ENCODE measurements at places on chromosomes 1 and 21. TPM values are rescaled to one million over a fixed set of nuclear protein-coding genes. Genes with fewer than 3 reads are reported as not detected.

DNA sequence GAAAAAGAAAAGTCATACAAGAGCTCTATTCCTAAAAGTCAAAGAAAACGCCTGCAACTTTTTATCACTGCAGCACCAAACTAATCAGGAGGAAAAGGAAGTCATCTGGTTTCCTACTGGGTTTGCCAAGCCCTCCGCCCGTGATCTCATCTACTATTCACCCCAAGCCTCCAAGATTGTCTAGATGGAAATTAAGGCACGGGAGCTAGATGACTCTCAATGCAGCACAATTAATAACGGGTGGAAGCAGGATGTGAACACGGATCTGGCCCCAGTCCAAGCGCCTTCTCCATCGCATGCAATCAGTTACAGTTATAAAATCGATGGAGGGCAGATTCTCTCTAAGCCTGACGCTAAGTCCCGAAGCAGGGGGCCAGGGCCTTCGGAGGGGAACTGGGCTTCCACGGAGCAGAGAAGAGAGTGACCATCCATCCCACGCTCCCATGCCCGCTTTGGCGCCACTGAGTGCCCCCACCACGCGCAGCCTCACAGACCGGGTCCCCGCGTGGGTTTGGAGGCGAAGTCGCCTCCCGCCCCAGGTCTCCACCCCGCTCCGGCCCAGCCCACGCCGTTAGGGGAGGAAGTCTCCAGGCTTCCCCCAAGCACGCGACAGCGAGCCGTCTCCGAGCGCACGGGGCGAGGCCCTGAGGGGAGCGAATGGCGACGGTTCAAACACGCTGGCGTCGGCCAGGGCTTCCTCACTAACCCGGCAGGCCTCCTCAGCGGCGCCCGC lies 1.8 kb downstream of the HSF2BP start:
- no peak for DNase-seq

DNA sequence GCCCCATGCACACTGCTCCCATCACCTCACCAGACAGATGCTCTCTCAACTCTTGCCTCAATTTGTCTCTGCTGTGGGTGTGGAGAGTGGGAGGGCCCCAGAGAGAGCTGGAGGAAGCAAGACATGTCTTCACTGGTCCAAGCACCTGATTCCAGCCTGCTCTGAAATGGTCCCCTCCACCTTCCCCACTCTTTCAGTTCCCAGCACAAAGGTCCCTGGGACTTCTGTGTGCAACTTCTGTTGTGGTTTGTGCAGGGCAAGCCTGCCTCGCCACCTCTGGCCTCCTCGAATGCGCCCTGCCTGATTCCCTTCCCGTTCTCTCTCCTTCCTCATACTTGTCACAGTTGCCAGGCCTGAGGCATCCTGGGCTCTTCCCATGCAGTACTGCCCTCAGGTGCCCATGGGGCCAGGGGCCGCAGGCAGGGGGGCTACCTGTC lies 119.3 kb downstream of the SYT2 start:
- DNase-seq = no peak

- DNase-seq = peak; percentile 71
Measured at GRCh38 chr21:41562101-41563000, 54.4 kb upstream of the TMPRSS2 start.

GRCh38 chr1:234253732-234254131 lies 119.5 kb upstream of the COA6 start:
- DNase-seq = no peak

- no peak for DNase-seq
Measured at GRCh38 chr1:35577071-35577998, 4.2 kb downstream of the TFAP2E start.

DNA sequence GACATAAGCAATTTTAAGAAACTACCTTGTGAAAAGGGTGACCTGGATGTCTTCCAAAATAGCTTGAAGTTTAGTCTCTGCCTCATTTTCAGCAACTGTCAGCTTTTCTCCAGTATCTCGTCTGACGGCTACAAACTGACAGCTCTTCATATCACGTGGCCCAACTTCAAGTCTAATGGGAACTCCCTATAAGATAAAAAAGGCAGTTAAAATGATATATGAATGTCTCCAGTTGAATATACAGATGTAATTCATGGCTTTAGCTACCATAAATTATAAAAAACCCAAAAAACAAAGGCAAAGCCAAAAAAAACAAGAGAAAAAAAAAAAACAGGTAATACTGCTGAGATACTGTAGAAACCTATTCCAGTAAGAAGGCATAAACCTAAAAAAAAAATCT lies 44.9 kb upstream of the SLC30A10 start:
- no peak for DNase-seq

- DNase-seq = no peak
Measured at GRCh38 chr1:61352845-61353435, 270.6 kb downstream of the NFIA start.

- no peak for DNase-seq
Measured at GRCh38 chr1:208479435-208479834, 235.3 kb upstream of the PLXNA2 start.

DNA sequence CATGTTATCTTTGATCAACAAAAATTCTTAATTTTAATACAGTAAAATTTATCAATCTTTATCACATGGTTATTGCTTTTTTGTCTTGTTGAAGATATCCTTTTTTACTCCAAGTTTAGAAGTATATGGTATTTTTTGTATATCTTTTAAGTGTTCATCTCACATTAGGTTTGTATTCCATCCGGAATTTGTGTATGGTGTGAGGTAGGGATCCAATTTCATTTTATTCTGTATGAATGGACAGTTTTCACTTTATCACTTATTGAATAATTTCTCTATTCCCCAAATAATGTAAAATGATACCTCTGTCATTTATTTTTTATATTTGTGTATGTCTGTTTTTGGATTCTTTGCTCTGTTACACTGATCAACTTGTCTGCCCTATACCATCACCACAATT lies 25.3 kb downstream of the NFIA start:
- no peak for DNase-seq

- no peak for DNase-seq
Measured at GRCh38 chr1:107680579-107680985, 284.4 kb downstream of the VAV3 start.

DNA sequence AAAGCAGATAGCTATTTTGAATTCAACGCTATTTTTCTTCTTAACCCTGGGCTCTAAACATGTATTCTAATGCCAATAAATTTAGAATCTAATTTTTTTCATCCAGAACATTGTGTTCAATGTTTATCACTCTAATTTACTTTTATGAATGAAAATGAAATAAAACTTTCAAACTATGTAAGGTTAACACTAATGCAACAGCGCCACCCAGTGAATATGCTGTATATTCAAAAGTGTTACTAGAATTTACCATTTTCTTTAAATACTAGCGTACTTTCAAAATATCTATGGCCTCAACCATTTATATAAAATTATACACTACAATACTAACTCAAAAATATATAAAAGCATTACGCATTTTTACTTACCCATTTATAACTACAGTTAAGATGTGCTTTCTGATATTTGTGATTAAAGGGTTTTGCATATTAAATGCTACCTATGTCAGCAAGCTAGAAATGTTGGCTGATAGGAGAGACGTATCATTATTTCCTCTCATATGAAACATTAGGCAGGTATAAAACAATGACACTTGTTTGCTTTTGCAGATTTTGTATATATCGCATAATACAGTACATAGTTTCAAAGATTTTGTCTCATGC lies 5.9 kb upstream of the NUF2 start:
- peak; percentile 61 for DNase-seq

- DNase-seq = no peak
Measured at GRCh38 chr1:171345536-171345935, 31.6 kb downstream of the FMO4 start.

GRCh38 chr1:17610713-17611112 lies 71.2 kb downstream of the ARHGEF10L start:
- DNase-seq = no peak

Gene TRIM67
- total RNA-seq = 0.04 TPM

Gene CYP4A22
- total RNA-seq = 0.58 TPM

Gene TARBP1
- 31.5 TPM for total RNA-seq

Gene ADORA3
- 3.8 TPM for total RNA-seq

DNA sequence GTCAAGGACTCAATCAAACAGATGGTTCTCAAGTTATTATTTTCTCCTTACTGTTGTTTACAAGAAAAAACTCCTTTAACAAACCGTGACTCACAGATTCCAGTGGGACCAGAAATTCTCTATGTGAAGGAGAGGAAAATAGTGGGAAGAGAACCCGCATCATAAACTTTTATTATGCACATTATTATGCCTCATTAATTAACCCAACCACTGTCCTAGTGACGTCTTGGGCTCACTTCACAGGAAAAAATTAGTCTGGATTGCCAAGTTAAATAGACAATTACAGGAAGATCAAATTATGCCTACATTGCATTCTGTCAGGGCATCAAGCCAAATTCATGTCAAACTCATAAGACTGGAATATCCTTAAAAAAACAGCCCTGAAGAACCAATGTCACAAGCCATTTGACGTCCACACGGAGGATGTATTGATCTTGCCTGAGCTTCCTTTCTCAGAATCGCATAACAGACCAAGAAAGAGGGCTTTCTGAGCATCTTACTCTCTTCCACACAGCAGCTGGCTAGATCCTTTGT lies 347.8 kb downstream of the DUSP10 start:
- no peak for DNase-seq

- DNase-seq = no peak
Measured at GRCh38 chr21:33011462-33011861, 14.3 kb upstream of the OLIG2 start.

DNA sequence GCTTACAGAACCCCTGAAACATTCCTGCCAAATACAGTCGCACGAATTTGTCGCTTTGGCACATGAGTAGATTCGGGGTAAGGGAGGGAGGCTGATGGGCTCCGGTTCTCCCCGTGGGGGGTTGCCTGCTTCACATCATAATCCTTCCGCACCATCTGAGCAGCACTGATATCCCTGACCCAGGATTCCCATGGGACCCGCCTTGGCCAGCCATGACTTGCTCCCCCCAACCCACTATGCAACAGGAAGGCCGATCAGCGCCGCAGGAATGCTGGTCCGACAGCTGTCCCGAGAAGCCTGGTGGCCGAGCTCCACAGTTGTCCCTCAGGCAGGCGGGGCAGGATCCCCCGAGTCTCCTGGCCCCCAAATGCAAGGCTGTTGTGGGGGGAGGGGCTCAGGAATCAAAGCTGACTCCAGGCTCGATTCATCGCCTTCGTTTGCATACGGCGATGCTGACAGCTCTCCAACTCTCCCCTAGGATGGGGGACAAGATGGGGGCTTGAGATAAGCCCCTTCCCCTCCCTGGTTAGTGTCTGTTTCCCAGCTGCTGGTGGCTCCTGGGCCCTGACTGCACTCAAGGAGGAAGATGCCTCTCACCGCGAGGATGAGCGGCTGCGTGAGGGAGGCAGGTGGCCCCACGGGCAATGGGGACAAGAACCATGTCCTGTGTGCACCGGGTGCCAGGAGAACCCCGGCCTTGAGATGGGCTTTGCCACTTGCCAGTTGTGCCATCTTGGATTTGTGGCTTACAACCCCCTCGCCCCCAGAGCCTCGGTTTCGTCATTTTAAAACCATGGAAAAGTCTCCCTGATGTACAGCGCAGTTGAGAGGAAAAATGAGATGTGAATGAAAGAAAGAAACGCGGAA lies 9.3 kb downstream of the DRAXIN start:
- DNase-seq = no peak

- peak; percentile 60 for DNase-seq
Measured at GRCh38 chr1:172533513-172534151, 682 bp downstream of the SUCO start.

DNA sequence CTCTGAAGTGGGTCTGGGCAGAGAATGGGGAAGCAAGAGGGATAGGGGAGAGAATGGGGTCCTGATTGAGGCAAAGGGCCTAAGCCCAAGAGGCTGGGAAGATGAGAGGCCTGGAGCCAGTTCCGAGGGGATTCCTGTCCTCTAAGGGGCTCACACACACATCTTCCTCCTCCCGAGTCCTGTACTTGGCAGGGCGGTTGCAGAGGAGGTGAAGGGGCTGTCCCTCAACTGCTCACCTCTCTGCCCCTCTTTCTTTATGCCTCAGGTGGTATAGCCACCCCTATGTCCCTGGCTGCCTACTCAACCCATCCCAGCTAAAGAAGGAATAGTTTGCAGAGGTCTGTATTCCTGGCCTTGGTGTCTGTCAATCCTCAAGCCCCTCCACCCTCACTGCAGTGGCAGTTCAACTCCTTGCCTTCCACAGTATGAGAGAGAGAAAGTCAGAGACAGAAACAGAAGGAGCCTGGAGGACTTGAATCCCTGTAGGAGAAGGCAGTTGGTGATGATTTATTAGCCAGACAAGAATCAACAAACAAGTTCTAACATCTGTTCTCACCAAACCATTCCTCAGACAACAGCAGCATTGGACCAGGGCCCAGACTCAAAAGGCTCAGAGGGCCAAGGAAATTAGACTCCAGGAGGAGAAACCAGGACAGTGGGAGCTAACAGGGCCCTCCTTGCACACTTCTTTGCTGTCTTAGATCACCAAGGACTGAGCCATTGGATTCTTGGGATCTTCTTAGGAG lies 10.7 kb downstream of the SH2D2A start:
- peak; percentile 76 for DNase-seq

Gene S100A5
- total RNA-seq = not detected

- no peak for DNase-seq
Measured at GRCh38 chr1:114164840-114165543, 11.3 kb upstream of the SYT6 start.

DNA sequence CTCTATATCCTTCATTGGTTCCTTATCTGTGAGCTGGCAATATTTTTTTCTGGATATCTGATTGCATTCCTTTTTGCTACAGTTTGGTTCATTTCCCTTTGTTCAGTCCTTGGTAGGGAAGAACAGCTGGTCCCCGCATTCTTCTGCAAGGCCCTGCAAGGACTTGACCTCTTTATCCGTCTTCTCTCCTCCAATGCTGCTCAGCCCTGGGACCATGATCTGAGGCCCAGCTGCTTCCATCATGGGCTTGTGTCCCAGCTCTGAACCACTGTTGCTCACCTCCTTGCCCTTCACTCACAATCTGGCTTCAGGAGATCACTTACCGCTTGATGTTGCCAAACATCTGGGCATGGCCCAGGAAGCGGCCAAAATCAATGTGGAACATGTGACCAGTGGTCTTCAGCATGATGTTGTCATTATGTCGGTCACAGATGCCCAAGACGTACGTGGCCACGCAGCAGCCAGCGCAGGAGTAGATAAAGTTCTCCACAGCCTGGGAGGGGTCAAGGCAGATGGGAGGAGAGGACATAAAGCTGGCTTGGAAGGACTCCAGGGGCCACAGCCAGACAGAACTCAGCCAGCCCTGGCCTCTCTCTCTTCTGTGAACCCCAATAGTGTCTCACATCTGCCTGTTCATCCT lies 22.6 kb upstream of the PPP1R15B start:
- DNase-seq = no peak

- no peak for DNase-seq
Measured at GRCh38 chr1:223337174-223337869, 26.7 kb downstream of the SUSD4 start.

Data from sciatic nerve (tissue), 2 donors.